ENCODE measurements at places on chromosomes 4 and X.

DNA sequence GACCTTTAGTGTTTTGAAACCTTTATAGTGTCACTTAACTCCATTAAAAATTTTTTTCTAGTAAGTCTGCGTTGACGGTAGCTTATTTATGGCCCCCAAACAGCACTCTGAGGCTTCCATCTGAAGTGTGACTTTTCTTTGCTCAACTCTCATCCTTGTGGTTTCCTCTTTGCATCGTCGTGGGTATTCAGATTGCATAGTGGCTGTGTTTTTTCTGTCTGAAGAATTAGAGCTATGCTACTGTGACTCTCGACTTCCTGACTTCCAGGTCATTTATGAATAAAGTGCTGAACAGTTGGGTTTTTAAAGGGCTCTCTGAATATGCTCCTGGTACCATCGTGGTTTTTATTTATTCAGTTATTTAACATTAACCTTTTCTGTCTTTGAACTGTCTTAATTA is 44.9 kb downstream of the JADE1 start:
- no peak for DNase-seq

DNA sequence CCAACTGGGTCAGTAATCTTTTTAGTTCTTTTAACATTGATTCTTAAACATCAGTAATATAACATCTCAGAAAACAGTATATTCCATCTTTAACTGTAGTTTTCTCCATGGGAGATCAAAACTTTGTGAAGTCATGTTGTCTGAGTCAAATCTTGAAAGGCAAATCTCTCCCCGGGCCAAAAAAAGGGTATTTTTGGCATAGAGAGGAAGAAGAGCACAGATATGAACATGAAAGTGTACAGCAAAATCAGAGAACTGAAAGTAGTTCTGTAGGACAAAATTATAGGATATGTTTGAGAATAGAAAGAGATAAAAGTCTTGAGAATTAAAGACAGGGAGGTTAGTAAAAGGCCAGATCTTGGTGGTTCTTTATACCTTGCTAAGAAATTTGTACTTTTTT is 176.4 kb upstream of the GYPA start:
- DNase-seq, result no peak

DNA sequence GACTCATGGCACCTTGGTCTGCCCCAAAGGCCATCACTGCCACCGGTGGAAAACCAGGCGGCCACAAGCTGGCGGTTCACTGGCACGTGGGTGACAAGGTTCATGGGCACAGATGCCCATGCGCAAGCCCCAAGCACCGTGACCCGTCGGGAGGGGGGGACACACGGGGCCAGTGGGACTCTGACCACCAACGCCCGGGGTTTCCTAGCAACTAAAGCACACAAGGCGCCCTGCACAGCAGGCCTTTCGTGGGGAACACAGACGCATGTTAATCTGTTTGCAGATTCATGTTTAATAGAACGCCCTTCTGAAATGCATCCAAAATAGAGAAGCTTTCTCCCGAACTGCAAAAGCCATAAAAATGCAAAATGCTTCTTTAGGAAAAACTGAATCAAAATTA is 43.9 kb downstream of the FAM53A start:
- DNase-seq, result no peak

DNA sequence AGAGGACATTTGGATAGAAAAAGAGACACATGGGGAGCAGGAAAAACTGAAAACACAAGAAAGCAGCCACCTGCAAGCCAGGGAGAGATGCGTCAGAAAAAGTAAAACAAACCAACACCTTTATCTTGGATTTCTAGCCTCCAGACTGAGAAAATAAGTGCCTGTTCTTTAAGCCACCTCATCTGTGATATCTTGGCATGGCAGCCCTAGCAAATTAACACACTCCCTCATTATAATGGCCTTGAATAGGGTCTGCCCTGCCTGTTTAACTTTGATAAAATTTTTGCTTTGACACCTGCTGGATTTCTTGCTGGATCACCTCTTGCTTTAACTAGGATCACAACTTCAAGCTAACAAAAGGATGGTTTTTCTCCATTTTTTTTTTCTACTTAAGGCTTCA is 1892.0 kb upstream of the IGFBP7 start:
- no peak for DNase-seq

DNA sequence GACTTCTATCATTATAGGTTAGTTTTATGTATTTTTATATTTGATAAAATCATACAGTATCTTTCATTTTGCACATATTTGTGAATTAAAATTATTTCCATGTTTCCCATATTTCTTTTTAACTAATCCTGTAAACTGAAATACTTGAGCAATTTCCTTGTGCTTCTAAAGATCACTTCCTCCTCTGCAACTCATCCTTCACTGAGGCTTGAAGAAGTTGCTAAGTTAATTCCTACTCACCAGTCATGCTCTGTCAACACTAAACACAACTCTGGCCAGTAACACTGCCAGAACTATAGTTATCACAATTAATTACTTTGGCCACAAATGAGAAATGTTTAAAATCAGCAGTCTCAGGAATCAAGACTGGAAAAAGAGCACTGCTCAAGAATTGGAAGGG is 6.7 kb downstream of the SPATA4 start:
- no peak for DNase-seq

DNA sequence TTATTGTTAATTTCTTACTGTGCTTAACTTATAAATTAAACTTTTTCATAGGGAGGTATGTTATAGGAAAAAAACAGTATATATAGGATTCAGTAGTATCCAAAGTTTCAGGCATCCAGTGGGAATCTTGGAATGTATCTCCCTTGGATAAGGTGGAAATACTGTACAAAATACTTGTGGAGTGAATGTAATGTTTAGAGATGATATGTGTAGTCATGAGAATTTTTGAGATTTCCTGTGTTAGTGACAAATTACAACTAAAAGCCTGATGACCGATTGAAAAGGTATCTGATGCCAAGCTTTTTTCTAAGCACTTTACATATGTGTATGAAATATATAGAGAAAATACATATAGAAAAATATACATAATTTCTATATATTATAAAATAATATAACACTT is 69.2 kb downstream of the STK32B start:
- DNase-seq, result no peak

GRCh38 chrX:43717161-43717560 is 61.1 kb downstream of the MAOA start:
- no peak for DNase-seq

GRCh38 chrX:74551934-74552333 is 62.5 kb downstream of the RLIM start:
- no peak for DNase-seq

GRCh38 chrX:148381603-148382002 is 118.8 kb upstream of the AFF2 start:
- no peak for DNase-seq

DNA sequence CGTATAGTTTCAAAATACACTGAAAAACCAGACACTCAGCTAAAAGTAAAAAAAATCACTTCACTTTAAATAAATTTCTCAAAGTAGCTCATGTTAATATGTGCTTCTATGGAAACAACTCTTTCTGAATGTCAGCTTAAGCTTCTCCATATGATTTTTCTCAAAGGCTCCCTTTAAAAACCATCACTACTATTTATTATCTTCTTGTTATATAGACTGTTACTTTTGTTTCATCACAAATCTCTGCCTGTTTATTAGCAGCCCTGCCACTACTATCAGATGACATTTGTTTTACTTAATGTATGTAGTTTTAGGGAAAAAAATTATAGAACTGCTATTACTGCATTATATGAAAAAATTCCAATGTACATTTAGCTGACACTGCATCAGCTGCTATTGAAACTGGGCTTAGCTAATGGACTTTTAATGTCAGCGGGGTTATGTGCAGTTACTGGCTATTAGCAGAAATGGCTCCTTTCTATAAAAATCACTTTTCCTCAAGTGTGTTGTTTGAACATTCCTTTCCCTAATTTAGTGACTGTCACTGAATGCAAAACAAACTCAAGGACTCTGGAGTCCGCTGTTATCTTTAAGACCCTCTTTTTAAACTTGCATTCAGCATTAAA is 10.8 kb downstream of the UNC5C start:
- DNase-seq, result no peak

DNA sequence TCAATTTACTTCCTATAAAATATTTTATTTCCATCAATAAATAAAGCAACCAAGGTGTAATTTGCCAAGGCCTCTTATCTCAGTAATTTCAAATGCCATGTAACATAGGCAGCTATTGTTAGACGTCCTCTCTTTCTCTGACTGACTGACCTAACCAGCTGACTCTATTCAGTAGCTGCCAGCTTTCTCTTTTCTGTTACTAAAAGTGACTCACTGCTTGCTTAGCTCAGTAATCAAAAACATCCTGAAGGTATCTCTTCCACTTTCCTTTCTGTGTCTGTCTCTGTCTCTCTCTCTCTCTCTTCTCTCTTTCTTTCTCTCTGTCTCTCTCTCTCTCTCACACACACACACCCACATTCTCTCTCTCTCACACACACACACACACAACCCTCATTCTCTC is 134.2 kb downstream of the SPOCK3 start:
- DNase-seq, result no peak

GRCh38 chr4:36427696-36428095 is 146.3 kb downstream of the DTHD1 start:
- DNase-seq, result no peak

- no peak for DNase-seq
These were observed 39.9 kb downstream of the ATG4A start for GRCh38 chrX:108131471-108131870.

DNA sequence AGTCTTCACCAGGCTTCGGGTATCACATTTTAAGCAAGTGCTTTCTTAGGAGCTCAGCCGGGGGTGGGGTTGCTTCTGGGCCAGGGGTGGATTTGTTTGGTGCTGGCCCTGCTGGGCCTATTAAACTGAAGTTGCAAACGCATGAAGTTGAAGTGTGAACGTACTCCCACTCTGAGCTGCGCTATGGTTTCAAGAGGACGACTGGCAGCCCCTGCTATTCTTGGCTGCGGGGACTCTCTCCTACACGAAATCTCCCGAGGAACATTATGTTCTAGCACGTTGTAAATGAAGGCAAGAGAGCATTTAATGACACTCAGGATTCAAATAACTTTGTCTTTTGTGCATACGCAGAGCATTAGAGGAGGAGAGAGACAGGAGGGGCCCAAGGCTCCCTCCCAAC is 401.3 kb upstream of the BOD1L1 start:
- no peak for DNase-seq

DNA sequence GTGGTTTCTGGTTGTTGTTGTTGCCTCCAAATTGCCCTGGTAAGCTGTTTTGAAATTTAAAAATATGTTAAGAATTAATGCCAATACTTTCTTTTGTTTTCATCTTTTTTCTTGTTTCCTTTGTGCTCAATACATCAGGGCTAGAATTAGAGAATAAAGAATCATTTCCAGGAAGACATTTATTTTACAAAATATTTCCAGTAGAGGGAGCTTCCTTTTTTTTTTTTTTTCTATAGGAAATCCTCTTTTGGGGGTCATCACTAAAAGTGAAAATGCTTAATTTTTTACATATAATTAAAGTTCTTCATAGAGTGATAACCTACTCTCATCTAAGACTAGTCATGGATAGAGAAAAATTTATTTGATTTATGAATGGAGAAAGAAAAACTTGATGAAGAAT is 2.4 kb downstream of the GLRA3 start:
- no peak for DNase-seq

GRCh38 chr4:17426222-17426621 is 85.7 kb downstream of the QDPR start:
- DNase-seq, result no peak

GRCh38 chr4:177490769-177491168 is 48.5 kb upstream of the AGA start:
- DNase-seq, result no peak

GRCh38 chr4:111991797-111992196 is 153.5 kb upstream of the FAM241A start:
- no peak for DNase-seq

- no peak for DNase-seq
These were observed 386.3 kb downstream of the ARHGAP24 start for GRCh38 chr4:85861064-85861765.

DNA sequence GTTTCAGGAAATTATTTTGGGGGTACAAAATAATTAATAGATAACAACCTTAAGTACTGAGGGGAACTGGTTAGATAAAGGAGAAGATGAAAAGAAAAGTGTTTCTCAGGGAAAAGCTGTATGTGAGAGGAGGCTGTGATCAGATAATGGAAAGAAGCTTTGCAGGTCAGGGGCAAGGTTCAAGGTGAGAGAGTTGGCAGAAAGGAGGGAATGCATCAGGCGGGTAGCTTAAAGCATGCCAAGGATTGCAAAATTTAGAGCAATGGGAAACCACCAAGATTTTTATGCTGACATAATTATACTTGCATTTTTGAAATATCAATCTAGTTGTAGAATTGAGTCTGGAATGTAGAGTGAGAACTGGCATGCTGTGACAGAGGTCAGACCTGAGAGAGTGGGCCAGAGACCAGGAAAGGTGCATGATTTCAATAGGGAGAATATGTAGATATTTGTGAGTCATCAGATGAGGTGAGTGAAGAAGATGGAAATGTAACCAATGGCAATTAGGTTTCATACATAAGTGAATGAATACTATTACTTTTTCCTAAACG is 508.7 kb downstream of the TRIML1 start:
- DNase-seq, result no peak

- no peak for DNase-seq
These were observed 18.5 kb downstream of the NELFA start for GRCh38 chr4:1990348-1990645.

DNA sequence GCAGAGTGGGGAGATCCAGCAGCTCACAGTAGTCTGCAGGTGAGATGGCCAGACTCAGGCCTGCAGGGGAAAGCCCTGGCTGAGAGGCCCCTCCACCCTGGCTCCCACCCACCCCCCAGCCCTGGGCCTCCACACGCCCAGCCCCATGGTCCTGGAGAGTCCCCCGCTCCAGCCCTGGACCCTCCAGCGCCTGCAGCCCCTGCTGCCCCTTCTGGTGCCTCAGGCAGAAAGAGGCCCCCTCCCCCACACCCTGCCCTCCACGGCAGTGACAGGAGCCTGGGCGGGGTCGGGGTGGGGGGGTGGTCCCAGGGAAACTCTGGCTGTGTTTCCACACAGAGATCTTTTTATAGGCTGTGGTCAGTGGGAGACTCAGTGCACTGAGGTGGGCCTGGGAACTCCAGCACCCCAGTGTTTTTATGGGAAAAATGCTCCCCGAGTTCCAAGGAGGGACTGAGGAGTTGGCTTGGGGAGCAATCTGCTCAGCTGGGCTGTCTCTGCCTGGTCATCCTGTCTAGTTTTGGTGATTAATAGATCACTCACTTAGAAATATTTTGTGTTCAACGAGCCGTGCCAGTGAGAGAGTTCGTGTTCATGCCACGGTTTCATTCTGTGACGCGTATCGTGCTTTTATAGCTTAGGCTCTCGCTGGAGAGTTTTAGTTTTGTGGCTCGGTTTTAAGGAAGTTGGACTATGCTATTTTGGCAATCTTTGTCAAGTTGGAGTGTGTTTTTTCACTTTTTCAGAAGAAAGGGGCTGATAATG is 53.1 kb upstream of the HGFAC start:
- DNase-seq, result no peak

DNA sequence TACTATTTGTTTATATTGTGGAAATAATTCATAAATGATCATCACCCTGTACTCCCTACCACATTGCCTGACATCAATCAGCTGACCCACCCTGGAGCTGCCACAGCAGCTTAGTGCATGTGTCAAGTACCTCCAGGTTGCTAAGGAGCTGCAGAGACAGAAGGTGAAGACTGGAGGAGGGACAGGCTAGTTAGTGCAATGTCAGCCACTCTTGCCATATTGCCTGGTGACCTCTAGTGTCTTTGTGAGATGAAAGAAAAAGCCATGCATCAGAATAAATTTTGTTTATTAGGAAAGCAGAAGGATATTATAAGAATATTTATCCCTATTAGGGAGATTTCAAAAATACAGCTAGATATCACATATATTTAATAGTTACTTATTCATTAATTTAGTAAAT is 243.9 kb upstream of the FAT4 start:
- no peak for DNase-seq

- no peak for DNase-seq
These were observed 592.4 kb downstream of the ACTRT1 start for GRCh38 chrX:127459790-127460189.

- DNase-seq, result no peak
These were observed 29.9 kb downstream of the BOD1L1 start for GRCh38 chr4:13597604-13598003.
